ENCODE measurements at places on chromosomes 1 and 21.
A peak's percentile ranks its signal among the peaks of the same experiment; 100 is the strongest.

- DNase-seq = no peak
Measured at GRCh38 chr1:241156231-241156965, 200.6 kb downstream of the RGS7 start.

GRCh38 chr1:9886092-9886742 lies 23.9 kb downstream of the CTNNBIP1 start:
- DNase-seq = no peak

DNA sequence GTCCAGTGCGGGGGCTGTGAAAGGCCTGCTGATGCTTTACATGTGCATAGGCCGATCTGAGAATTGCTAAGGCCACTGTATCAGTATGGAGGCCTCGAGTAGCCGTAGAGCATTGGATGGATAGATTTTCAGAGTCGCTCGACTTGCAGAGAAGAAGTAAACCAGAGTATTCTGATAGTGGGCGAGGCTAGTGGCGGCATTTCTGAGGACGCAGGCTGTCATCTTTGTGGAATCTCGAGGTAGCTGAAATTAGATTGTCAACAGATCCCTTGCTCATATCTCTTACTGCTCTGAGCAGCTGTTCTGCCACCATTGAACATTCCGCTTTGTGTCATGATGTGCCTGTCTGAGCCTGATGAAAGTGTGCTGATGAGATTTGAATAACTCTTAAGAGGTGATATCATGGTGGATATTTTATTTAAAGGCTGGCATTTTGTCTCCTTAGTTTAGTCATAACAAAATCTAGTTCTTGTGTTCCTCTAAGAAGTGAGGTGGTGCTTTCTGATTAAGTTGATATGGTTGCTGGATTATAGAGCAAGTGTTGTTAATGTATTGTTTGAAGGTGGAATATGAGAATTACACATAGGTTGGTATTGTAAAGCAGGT lies 1.5 kb downstream of the KIF1B start:
- no peak for DNase-seq

DNA sequence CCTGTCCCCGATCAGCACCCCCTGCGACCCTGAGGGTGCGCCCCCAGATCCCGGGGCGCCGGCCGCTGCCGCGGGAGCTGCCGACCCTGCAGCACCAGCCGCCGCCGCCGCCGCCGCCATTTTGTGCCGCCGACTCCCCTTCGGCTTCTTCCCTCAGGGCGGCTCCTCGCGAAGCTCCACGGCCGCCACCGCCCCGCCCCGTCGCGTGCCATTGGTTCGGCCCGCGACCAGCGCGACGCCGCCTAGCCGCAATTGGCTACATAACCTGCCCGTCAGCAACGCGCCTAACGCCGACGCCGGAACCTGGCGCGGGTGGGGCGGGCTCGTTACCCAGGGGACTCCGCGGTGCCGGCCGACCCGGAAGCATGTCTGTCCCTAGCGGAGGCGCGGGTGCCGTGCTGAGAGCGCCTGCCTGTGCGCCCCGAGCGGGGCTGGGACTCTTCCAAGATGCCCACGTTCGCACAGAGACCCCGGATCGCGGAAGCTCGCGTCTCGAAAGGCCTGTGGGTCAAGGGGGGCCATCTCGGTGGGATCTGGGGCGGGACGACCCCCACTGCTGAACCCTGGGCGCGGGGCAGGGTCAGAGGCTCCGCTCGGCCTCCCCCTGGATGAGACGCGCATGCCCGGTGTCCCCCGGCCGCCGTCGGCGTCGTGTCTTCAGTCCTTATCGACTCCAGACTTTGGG lies at the start of gene CCNL2:
Gene CCNL2, minus strand, starts transcription at position 149 of the 685 bp plus-strand sequence. Its CDS starts 29 bp downstream, at position 120.
- DNase-seq = peak; percentile 99

DNA sequence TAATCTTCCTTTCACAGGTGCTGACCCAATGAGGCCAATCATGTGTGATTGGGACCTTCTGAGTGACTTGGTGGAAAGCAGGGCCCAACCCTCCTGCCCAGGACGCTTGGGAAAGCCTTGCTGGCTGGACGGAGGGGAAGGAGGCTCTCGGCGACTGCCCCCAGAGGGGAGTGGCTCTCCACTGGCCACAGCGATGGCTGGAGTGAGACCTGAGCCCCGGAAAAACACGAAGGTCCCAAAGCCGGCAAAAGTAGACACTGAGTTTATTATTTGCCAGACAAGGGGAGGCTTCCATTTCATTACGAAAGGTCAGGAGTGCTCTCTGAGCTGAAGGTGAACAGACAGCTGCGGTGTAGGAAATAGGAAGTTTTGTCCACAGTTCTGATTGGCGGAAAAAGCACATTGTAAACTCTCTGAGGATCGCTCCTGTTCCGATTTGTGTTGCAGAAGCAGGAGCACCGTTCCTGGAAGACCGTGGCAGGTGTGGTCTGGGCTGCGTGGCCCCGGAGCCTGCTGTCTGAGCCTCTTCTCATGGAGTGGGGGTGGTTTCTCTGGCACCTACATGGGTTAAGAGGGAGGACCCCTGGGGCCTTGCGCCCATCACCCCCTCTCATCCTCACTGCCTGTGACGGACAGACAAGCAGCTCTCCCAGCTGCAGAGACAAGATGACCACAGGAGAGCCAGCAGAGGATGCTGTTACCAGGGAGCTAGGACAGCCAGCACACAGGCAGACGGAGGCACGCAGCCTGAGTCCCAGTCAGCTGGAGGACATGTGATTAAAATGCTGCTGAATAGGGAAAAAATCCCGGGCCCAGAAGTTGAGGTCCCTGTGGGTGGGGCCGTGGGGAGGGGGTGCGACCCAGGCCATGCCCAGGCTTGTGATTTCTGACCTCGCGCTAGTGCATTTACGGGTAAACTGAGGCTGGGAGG lies 41.5 kb downstream of the KRTAP10-1 start:
- DNase-seq = no peak

DNA sequence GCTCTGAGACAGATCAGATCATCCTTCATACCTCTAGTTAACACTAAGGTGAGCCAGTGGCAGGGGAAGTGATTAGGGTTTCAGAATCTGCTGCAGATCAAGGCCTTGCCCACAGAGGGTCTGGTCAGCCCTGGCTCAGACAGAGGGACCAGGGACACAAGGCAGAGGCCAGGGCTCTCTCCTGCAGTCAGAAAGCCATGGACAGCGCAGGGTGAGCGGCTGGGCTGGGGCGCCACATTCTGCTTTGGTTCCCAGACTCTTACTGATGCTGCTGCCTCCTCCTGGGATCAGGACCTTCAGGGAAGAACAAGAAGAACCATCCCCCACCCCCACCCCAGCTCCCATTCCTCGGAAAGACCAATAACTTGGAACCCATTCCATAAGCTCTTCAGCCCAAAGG lies 43.1 kb downstream of the GPR161 start:
- DNase-seq = no peak

GRCh38 chr1:97505289-97505688 lies 415.5 kb downstream of the DPYD start:
- DNase-seq = no peak

All from activated CD4-positive, alpha-beta T cell treated with anti-CD3 and anti-CD28 coated beads for 4 hours (primary cell).